ENCODE measurements at places on chromosomes 5 and 9.

DNA sequence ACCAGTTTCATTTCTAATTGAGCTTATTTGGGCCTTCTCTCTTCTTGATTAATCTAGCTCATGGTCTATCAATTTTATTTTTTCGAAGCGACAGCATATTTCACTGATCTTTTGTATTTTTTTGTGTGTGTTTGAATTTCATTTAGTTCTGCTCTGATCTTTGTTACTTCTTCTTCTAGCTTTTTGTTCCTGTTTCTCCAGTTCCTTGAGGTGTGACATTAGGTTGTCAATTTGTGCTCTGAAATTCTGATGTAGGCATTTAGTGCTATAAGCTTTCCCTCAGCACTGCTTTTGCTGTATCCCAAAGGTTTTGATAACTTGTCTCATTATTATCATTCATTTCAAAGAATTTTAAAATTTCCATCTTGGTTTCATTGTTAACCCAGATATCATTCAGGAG is 67.3 kb downstream of the STRBP start:
- no peak for DNase-seq

GRCh38 chr9:120928015-120928482 is 1.5 kb upstream of the TRAF1 start:
- no peak for DNase-seq

DNA sequence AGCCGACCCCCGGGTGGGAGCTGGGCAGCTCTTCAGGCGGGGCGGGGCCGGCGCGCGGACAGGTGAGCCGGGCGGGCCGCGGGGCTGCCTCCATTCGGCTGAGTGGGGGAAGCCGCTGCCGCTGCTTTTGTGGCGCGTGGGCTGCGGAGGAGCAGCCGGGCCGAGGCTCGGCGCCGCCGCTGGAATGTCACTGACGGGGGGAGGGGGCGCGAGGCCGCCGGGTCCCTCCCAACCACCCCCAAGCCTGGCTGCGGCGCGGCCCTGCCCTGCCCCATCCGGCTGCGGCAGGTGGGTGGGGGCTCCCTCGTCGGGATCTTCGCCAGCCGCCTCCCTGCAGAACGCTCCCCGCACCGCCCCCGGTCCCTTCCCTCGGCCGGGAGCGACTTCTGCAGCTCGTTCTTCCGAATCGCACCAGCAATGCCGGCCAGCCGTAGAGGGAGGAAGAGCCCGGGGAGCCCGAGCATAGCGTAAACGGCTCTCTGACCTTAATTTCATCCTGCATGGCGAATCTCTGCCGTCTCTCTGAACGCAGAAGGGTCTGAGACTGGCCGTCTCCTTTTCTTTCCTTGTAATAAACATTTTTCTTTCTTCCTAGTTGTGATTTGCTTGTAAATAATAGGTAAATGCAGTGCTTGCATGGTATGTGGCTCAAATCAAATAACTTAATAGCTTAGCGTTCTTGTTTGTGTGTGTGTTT is 505 bp downstream of the SPTAN1 start:
- peak; percentile 68 for DNase-seq

- DNase-seq = no peak
Observed at GRCh38 chr5:95124731-95125130, 160.2 kb downstream of the MCTP1 start.

DNA sequence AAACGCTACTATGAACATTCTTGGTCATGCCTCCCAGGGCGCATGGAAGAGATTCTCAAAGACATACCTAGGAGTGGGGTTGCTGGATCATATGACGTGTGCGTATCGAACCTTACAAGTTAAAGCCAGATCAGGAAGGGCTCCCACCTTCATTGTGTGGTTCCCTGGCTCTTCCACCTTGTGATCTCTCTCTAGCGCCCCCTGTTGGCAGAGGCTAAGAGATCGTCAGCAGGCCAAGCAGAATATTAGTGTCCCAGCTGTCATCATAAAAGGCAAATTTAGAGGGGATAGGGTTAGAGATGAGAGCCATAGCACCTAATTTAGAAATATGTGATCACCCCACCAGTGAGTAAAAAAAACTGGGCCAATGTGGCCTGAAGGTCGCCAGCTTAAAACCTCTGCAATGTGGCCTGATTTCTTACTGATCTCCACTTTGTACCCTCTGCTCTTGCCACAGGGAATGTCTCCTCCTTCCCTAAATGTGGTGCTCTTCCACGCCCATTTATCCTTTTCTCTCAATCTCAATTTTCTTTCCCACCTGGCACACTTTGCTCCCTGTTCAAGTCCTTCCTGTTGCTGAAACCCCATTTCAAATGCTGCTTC is 91.7 kb upstream of the SHB start:
- peak; percentile 85 for DNase-seq

- peak; percentile 38 for DNase-seq
Observed at GRCh38 chr5:80481019-80481893, 6.6 kb upstream of the FAM151B start.

DNA sequence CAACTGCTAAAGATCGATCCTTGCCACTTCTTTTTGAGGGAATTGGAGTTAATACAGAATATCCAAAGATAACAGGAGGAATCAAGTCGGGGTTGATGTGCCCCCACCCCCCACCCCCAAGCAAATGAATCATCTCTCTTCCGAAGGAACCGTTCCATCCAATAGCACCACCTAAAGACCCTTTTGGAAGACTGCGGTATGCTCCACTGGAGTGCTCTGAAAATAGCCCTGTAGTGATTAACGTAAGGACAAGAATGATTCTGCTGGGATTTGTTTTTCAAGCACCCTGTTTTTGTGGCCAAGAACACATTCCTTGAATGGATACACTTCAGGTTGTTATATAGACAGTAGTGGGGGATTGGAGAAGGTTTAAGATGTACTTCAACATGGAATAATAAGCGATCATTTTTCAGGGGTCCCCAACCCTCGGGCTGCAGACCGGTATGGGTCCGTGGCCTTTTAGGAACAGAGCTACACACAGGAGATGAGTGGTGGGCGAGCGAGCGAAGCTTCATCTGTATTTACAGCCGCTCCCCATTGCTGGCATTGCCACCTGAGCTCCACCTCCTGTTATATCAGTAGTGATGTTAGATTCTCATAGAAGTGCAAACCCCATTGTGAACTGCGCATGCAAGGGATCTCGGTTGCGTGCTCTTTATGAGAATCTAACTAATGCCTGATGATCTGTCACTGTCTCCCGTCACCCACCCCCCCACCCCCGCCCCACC is 44.5 kb upstream of the TMEM252 start:
- no peak for DNase-seq

DNA sequence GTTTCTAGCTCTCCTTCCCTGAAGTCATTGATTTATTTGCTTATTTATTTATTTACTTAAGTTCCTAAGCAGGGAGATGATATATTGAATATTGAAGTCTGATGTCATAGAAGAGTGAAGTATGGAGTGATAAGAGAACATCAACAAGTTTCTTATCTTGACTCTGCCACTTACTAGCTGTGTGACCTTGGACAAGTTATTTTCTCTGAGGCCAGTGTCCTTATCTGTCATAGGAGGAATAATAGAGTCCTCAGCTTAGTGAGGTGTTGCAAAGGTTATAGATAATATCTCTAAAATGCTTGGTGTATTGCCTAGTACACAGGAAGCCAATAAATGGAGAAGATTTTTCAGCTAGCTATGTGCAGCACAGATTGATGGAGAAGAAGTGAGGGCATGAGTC is 32.4 kb upstream of the PIP5K1B start:
- no peak for DNase-seq

- no peak for DNase-seq
Observed at GRCh38 chr9:98612061-98612752, 96.5 kb downstream of the GABBR2 start.

DNA sequence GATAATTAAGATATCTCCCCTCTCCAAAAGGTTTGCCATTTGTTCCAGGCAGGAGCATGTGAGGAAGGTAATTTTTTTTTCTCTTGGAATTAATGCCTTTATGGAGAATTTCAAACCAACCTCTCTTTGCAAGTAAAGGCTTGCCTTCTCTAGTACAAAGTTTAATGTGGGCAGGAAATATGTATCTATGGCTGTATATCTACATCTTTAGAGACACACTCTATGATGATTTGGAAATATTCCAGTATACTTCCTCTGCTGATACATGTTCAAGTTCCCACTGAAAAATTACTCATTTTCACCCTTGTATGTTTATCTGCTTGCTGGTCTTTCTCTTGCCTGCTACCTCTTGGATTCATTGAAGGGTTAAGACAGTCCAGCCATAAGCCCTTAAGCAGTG is 83.5 kb upstream of the SEMA6A start:
- no peak for DNase-seq

DNA sequence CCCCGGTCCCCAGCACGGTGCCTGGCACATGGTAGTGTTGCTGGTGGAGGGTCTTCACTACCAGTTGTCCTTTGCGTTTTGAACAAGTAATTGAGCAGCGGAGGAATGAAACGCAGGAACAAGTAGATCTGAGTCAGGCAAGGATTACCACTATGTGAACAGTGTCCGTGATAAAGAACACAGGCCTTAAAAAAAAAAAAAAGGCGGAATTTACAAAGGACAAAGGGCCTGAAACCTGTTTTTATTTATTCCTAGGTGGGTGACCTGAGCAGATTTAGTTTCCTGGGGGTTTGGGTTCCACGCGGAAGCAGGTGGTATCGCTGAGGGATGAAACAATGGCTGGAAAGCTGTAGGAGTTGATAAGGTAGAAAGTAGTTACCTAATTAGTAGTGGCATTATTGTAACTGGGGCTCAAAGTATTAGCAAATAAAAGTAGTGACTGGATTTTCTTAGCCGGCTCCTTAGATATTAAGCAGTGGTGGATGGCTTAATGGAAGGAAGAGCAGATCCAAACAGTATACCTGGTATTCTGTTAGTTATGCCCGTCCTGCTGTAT is 1.1 kb downstream of the RUSC2 start:
- DNase-seq = no peak

DNA sequence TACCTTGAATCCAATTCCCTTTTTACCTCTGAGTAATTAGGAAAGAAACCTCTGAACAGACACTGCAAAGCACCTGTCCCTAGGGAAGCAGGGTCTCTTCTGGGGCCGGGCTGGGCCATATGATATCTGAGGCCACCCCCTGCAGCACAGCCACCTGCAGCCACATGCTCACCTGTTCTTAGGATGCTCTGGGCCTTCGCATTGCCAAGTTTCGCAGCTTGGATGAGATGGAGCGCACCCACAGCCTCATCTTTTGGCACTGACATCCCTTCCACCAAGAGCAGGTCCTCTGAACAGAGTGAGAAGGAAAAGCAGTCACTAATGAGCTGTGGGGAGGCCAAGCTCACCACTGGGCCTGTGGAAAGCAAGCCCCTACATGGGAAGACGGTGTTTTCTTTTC is 27.3 kb downstream of the CLTA start:
- DNase-seq = no peak

DNA sequence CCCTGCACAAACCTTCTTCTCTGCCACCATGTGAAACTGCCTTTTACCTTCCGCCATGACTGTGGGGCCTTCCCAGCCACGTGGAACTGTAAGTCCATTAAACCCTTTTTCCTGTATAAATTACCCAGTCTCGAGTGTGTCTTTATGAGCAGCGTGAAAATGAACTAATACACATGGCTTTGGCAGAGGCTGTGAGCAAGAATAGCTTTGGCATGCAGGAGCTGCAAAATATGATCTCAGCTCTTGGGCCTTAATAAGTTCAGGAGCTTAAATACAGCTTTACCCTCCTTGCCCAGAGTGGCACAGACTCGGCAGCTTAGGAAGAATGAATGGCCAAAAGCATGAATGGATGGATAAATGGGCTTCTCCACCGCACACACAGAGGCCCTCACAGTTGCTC is 15.7 kb upstream of the SLC36A1 start:
- no peak for DNase-seq

GRCh38 chr5:164532235-164532900 is 1026.9 kb downstream of the MAT2B start:
- DNase-seq = no peak

GRCh38 chr9:136079916-136080246 is 15.2 kb downstream of the NACC2 start:
- no peak for DNase-seq

GRCh38 chr5:158937381-158937952 is 162.2 kb downstream of the EBF1 start:
- DNase-seq = no peak

DNA sequence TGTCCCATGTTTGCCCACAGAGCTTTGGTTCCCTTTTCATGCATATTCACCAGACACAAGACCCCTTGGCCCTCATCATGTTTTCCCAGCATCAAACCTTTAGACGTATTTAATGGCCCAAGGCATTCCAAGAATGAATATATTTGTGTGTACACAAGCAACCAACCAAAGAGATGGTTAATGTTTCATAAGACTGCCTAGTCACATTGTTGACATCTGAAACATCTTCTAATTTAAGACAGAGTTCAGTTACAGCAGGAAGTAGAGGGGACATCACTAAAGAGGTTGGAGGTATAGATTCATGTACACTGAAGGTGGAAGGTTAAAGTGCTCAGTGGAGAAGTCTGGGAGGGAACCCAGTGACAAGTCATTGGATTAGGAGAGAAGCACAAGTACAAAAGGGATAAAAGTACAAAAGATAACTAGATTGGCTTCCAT is 49.1 kb downstream of the SUSD1 start:
- no peak for DNase-seq

- no peak for DNase-seq
Observed at GRCh38 chr5:140221697-140222223, 46.8 kb downstream of the CYSTM1 start.

DNA sequence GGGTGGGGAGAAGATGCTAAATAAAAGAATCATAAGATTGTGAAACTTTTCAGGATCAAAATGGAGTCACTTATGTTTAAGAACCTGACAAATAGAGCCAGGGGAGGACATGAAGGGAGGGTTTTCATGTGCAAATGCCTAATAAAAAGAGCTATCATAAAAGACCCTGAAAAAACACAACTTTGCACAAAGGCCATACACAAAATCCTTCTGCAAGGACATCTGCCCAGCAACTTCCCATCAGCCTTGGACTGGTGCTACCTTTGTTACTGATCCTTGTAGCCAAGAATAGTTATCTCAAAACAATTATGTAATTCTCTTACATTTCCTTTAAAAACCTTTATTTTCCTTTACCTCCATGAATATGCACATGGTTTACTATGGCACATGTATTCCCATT is 63.0 kb downstream of the APBA1 start:
- no peak for DNase-seq

DNA sequence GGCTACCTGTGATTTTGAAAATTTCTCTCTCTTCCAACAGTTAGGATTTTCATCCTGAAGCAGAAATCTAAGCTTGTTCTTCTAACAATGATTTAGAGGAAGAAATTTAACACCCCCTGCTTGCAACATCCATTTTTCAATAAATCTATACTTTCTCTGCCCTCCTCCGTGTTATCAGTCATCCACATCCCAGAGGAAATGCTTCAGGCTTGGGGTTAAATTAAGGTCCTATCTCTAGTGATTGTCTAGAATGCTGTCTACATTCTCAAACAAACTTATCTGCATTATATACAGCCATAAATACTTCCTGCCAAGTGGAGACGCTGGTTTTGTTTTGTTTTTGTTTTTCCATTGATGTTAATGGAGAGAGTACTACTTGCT is 371.0 kb downstream of the CSNK1G3 start:
- DNase-seq = no peak

DNA sequence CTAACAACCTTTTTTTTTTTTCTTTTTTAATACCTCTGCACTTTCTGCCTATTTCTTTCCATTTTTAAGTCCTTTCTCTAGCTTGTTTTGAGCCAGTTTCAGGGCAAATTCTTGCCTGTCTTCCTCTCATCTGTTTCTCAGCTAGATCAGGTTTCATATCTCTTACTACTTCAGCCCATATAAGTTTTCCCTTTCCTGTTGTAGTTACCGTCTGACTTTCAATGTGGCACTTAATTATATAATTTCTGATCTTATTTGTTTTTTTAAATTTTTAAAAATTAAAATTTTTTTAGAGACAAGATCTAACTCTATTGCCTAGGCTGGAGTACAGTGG is 104.7 kb upstream of the ELL2 start:
- no peak for DNase-seq

GRCh38 chr5:53373451-53374158 is 106.8 kb upstream of the FST start:
- DNase-seq = no peak
